ENCODE measurements at places on chromosomes 3 and 15. TPM values are rescaled to one million over a fixed set of nuclear protein-coding genes. Genes with fewer than 3 reads are reported as not detected.

- no peak overlapping the region for H3K4me3 ChIP-seq
- H3K4me1 ChIP-seq: no peaks in the 10 kb centered on the region
- no peak for DNase-seq
- H3K27me3 ChIP-seq: no peaks in the 10 kb centered on the region
Measured at GRCh38 chr3:121566773-121567172, 976 bp upstream of the ARGFX start.

The TMEM212 gene
- total RNA-seq: not detected

- H3K4me1 ChIP-seq: no peaks in the 10 kb centered on the region
- no peak for DNase-seq
- H3K27me3 ChIP-seq: no peaks in the 10 kb centered on the region
- no peak overlapping the region for H3K4me3 ChIP-seq
- H3K36me3 ChIP-seq: no peaks in the 10 kb centered on the region
- no peak overlapping the region for H3K27ac ChIP-seq
Measured at GRCh38 chr3:144067059-144067458, 95.4 kb downstream of the DIPK2A start.

DNA sequence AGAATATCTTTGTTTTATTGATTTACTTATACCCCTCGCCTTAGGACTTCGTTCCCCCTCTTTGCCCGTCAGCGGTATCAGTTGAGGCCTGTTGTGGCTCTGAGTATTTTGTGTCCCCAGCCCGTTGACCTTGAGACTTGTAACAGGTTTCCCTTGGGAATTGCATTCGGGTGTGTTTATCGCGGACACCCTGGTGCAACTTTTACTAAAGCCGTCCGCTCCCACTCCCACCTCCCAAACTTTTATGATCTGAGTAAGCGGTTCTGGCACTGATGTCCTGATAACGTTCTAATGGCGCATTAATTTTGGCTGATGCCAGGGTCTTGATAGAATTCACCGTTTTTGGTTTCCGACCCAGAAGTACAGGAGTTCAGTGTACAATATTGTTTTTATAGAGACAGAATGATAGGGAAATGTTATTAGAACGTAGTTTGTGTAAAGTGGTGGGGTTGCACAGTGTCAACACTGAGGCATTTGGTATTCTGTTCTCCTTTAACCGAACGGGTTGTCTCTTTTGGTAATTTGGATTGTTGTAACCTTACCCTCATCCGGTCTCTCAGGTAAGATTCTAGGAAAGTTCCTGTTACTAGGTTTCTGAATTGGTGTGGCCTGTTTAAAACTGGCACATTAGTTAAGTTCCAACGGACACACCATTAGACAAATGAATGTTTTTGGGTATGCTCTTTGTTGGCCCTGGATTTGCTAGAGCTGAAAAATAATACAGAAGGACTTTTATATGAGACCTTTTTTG lies 47.8 kb downstream of the OIP5 start:
- no peak for DNase-seq
- H3K27me3 ChIP-seq: no peaks in the 10 kb centered on the region
- H3K4me3 ChIP-seq: peak overlapping the region; percentile 79
- peaks cover 38% of the 10 kb centered on the region for H3K36me3 ChIP-seq

DNA sequence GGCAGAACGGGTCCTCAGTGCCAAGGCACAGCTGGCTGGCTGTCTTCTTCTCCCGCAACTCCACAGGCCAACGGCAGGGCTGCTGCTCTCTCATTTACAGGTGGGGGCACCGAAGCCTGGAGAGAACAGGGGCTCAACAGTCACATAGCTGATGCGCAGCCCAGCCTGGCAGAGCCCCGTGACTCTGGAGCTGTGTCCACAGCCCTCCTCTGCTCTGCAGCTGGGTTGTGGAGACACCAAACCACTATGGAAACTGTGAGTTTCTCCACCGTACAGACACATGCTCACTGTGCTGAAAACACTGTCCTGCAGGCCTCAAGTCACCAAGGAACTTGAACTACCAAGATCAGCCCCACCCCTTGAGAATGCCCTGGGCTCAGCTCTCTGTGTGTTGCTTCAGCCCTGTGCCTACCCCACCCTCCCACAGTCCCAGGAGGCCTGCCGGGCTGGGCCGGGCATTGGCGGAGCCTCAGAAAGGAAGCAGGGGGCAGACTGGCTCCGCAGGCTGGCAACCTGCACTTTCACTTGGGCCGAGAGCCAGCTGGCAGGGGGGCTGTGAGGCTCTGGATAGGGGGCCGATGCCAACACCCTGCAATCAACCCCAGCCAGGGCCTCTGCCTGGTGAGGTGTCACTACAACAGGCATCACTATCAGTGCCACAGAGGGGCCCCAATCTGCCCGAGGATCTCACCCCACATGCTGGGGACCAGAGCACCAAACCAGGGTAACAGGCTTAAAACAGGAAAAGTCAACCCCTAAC lies 113.7 kb upstream of the RPL32 start:
- no peak overlapping the region for H3K27ac ChIP-seq
- H3K27me3 ChIP-seq: no peaks in the 10 kb centered on the region
- H3K4me1 ChIP-seq: peaks cover 6% of the 10 kb centered on the region

GRCh38 chr3:51773529-51774056 lies 5.4 kb downstream of the IQCF6 start:
- H3K27ac ChIP-seq: no peak overlapping the region
- no peak overlapping the region for H3K4me3 ChIP-seq
- DNase-seq: no peak
- H3K36me3 ChIP-seq: no peaks in the 10 kb centered on the region

DNA sequence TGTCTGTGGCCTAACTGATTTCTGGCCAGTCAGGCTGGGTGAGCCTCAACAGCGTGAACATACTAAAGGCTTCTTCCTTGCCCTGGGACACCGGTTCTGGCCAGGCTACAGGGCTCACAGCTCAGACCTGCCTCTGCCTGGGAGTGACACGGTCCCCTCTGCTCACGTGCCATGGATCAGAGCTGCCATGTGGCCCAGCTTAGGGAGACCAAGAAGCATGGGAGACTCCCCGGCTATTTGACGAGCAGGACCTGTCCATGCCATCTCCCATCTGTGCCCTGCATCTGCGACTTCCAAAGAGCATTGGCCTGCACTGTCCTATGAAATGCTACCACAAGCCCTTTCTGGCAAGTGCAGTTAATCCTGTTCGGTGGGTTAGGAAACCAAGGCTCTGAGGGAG lies 57.4 kb downstream of the APBA2 start:
- no peak overlapping the region for H3K27ac ChIP-seq
- H3K4me3 ChIP-seq: no peak overlapping the region
- H3K27me3 ChIP-seq: no peaks in the 10 kb centered on the region

DNA sequence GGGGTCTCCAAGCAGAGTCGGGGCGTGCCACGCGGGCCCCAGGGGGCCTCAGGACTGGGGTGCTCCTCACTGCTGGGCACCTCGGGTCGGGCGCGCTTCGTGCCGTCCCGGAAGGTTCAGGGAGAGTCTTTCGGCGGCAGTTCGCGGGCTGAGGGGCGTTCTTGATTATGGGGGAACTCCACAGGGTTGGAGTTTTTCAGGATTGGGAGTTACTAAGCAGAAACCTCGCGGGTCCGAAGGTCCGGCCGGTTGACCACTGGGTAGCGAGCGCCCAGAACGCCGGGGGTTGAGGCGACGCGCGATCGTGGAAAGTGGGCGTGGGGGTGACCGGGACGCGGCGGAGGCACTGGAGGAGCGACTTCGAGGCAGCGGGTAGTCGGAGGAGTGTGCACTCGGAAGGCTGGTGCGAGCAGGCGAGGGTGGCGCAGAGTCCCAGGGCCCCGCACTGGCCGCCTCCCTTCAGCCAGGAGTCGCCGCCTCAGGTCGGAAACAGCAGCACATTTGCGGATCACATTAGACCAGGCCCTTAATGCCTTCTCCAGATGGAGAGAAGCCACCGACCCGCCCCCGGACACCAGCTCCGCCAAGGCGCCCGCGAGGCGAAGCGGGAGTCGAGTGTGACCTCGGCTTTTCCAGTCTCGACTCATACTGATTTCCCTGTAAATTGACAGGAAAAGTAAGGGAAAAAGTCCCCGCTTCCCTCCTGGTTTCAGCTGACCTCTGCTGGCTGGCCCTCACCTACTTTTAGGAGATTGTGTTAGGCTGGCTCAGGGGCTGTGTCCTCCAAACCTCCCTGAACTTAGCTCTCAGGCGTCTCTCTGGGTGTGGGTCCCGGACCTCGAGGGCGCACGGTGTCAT lies 685 bp downstream of the ADAMTSL3 start:
- no peak overlapping the region for H3K27ac ChIP-seq
- H3K36me3 ChIP-seq: no peaks in the 10 kb centered on the region
- no peak for DNase-seq
- no peak overlapping the region for H3K4me3 ChIP-seq

DNA sequence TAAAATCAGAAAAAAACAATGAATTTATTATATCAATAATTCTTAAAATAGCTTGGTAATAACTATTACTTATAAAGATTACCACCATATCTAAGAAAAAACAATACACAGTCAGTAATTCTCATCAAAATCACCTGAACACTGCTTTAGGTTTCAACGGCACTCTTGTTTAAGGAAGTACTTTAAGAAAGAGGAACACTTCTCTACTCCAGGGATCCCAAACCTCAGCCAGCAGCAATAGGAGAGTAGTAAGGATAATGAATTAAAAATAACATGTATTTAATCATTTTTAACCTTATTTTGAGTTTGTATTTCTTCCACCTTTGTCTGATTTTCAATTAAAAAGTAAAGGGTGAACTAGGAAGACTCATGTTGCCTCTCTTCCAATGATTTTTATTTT lies 494.0 kb upstream of the NR2F2 start:
- DNase-seq: no peak
- H3K27me3 ChIP-seq: no peaks in the 10 kb centered on the region
- peaks cover 12% of the 10 kb centered on the region for H3K4me1 ChIP-seq
- no peak overlapping the region for H3K4me3 ChIP-seq
- no peaks in the 10 kb centered on the region for H3K36me3 ChIP-seq

The SENP2 gene
- 33.1 TPM for total RNA-seq

DNA sequence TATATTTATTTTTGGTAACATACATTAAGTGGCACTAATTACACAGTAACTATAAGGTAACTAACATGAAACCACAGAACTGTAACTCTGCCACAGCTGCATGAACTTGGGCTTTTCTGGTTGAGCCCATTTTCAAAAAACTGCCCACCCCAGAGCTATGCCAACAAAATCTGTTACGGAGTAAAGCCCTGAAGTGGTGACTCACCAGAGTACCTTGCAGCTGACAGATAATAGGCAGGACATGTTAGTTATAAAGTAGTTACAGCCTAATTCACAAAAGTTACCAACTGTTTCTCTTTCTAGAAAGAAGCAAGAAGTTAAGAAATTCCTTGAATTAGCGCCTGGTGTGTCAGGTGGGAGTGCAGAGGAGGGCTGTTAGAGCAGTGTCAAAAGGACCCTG lies 1.5 kb upstream of the GPX1 start:
- no peak for DNase-seq
- peak overlapping the region; percentile 66 for H3K27ac ChIP-seq
- no peak overlapping the region for H3K4me3 ChIP-seq
- H3K36me3 ChIP-seq: peaks cover 15% of the 10 kb centered on the region

GRCh38 chr3:30355622-30356021 lies 250.8 kb upstream of the TGFBR2 start:
- no peak for DNase-seq
- no peak overlapping the region for H3K4me3 ChIP-seq
- peaks cover 29% of the 10 kb centered on the region for H3K4me1 ChIP-seq

The ELL3 gene
- 6.5 TPM for total RNA-seq

DNA sequence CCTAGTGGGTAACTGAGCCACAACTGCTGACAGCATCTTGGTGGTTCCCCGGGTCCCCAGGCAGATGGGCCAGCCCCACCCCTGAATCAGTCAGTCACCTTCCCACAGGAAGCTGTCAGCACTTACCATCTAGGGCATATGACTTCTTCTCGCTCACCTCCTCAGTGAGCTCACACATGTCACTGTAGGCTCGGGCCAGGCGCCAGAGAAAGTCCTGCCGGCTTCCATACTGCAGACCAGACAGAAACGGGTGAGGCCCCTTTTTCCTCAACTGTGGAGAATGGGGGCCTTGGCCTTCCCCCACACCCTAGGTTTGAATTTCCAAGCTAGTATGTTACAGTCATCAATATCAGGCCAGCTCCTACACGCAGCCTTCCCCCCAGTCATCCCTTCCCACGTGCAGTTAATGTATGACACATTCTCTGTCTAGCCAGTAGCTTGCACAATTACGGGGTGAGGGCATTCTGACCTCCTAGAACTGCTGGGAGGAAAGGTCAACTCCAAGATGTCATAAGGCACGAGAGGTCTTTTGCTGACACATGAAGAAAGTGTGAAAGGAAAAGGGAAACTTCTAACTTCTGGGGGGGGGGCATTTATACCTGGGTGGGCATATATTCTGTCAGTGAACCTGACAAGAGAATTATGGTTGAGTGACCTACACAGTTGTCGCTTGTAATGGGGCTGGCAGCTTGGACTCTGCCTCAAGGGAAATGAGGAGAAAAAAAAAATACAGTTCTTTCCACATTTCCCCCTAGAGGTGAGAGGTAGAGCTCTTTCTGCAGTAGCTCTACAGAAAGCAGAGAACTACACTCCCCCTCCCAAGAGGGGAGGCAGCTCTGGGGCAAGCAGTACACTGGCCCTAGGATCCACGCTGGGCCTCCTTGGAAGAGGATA lies 10.9 kb downstream of the RMDN3 start:
- H3K4me1 ChIP-seq: peaks cover 22% of the 10 kb centered on the region
- H3K36me3 ChIP-seq: peaks cover 63% of the 10 kb centered on the region
- H3K27ac ChIP-seq: peak overlapping the region; percentile 80
- peak; percentile 35 for DNase-seq
- no peak overlapping the region for H3K4me3 ChIP-seq
- H3K27me3 ChIP-seq: no peaks in the 10 kb centered on the region

DNA sequence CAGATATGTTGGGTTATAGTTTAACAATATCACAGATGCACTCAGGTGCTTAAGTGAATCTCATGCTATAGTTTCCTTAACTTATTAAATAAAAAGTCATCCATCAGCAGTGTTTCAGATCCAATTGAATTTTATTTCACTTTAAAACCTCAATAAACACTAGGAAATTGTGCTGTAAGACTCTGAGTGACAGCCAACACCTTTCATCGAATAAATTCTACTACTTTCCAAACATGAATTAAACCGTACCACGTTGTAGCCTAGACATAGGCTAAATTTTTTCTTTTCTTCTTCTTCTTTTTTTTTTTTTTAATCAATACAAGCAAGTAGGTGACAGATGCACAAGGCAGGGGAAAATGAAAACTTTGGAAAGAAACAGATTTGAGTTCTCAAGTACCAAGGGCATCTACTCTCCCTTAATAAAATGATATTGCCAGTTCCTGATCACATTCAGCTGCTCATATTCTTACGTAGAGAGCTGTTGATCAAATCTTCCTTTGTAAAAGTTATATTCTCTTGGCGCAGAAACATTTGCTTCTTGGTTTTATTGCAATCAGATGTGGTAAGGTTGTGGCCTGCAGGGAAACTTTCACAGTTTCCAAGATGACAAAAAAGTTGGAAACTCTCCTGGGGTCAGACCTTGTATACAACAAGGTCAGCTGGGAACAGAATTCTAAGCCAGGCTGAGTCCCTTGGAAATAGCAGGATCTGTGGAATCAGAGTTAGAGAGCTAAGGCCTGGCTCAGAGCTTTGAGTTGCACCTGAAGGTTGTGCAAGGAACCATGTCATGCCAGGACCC lies 147.7 kb downstream of the CD47 start:
- no peaks in the 10 kb centered on the region for H3K36me3 ChIP-seq
- peaks cover 2% of the 10 kb centered on the region for H3K4me1 ChIP-seq
- H3K27me3 ChIP-seq: no peaks in the 10 kb centered on the region
- DNase-seq: no peak
- no peak overlapping the region for H3K4me3 ChIP-seq
